ENCODE measurements at places on chromosomes 16 and 17.

GRCh38 chr17:37365589-37365988, 10.2 kb upstream of the C17orf78 start:
- no peak for DNase-seq

- DNase-seq: no peak
Measured at GRCh38 chr17:75570034-75570676, 17.4 kb upstream of the MYO15B start.

DNA sequence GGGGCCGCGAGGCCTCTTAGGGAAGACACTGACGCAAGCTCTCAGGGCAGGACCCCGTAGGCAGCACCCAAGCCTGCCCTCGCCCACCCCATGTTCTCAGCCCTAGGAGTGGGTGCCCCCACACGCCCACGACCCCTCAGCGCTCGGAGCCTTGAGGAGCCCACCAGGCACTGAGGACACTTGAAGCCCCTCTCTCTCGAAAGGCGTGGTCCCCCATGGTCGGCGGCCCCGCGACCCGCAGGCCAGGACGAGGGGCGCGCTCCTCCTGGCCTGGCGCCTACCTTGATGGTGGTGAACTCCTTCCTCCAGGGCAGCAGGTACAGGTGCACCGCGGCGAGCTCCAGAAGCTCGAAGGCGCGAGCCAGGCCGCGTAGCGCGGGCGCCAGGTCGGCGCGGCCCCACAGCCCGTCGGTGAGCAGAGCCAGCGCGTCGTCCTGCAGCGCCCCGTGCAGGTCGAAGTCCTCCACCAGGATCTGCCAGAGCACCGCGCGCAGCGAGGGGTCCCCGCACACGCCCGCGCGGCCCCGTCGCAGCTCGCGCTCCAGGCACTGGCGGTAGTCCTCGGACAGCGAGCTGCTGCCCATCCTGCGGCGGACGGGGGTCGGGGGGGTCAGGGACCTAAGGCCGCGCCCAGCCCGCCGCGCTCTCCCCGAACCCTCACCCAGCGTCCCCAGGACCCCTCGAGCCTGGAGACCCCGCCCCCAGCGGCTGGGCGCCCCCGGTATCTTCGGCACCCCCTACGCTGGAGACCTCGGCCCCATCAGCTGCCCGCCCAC, 668 bp downstream of the SPATA2L start:
- no peak for DNase-seq

DNA sequence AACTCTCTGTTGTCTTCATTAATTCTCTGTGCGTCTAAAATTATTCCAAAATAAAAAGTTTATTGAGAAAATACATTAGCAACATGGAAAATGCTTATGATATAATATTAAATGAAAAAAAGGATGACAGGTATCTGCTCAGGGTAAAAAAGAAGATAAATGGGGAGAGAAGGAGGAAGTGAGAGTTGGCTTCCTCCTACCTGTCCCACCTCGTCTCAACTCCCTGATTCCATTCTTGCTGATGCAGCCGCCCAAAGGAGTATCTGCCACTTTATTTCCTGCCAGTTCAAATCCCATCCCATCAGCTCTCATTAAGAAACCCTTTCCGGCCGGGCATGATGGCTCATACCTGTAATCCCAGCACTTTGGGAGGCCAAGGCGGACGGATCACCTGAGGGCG, 72.5 kb upstream of the ALOX12 start:
- DNase-seq: no peak

GRCh38 chr17:56186222-56186786, 33.0 kb downstream of the ANKFN1 start:
- no peak for DNase-seq

- peak; percentile 32 for DNase-seq
Measured at GRCh38 chr17:62704381-62704971, 77.0 kb downstream of the MRC2 start.

DNA sequence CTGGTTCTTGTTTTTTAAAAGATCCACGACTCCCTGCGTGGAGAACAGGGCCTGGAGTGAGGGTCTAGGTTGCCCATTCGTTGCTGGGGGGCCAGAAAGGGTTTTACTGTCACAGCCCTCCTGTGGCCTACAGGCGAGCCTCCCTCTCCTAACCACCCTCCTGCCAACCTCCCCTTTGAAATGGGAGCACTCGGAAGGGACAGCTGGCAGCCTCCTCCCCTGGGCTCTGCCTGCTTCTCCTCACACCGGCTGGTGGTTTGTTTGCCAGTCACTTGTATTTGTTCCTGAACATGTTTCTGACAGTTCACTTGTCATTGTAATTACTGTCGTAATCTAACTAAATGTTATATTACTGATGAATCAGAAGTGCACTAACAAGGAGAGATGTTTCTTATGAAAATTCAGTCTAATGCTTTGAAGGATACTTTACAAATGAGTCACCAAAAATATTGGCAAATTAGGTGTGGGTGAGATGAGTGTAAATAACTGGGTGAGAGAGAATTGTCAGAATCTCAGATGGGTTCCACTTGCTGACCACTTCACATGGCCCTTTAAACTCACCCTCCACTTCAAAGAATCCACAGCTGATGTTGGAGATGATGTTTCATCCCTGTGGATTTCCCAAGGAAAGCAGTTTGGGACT, 2.7 kb upstream of the SPPL2C start:
- DNase-seq: peak; percentile 87

- peak; percentile 86 for DNase-seq
Measured at GRCh38 chr17:7687072-7687907, at the start of gene TP53. Gene TP53, minus strand, starts transcription at chr17:7687490. Its CDS starts 10,896 bp downstream, at chr17:7676594.

- DNase-seq: no peak
Measured at GRCh38 chr17:61816538-61816937, 46.8 kb downstream of the BRIP1 start.

DNA sequence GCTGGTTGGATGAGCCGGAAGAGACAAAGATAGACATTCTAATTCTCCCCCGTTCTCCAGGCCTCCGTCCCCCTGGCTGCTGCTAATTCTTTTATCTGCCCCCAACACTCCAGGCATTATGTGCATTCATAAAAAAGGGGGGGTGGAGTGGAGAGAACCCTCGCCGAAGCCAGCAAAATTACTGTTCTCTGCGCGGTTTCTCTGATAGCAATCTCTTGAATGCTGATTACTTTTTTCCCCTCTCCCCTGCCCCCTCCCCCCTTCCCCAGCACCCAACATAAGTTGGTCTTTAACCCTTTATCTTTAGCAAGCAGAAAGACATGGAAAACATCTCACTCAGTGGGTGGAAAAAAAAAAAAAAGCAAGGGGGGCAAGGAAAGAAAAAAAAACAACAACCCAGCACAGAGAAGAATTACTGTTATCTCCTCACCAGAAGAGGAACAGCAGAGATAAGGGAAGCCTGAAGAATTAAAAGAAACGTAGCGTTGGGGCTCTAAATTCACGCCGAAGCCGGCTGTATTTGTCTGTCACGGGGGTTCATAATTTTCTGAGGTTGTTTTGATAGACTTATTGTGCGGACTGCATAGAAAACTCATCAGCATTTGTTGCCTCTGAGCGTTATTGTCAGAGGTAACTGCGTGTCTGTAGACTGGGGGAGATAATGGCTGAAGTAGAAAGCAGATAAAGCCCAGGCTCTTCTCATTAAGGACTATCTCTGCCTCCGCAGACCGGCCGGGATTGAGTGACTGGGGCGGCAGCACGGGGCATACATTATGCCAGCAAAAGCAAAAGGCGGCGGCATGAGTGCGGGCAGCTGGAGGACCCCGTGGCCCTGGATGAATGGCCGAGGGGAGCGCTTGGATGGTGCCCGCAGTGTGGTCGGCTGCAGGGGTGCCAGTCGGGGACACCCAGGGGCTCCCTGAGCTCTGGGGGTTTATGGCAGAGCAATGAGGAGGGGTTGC, 126.9 kb downstream of the MRM1 start:
- DNase-seq: no peak

GRCh38 chr16:4081047-4081446, 35.2 kb downstream of the ADCY9 start:
- no peak for DNase-seq

DNA sequence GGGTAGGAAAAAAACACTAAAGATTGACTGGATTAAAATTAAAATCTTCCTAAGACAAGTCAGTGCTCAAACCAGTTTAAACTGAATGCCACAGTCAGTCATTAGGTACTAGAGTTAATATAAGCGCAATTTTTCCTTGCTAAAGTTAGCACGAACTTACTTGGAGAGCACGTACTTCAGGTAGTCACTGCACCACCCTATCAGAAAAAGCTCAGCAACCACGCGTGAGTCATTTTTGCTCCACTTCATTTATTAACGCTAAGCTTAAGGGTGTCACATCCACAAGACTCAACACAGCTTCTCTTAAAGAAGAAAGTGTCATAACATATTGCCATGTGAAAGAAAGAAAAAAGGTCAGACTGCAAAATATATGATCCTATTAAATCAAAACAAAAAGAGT, 53.1 kb downstream of the TEX2 start:
- no peak for DNase-seq

DNA sequence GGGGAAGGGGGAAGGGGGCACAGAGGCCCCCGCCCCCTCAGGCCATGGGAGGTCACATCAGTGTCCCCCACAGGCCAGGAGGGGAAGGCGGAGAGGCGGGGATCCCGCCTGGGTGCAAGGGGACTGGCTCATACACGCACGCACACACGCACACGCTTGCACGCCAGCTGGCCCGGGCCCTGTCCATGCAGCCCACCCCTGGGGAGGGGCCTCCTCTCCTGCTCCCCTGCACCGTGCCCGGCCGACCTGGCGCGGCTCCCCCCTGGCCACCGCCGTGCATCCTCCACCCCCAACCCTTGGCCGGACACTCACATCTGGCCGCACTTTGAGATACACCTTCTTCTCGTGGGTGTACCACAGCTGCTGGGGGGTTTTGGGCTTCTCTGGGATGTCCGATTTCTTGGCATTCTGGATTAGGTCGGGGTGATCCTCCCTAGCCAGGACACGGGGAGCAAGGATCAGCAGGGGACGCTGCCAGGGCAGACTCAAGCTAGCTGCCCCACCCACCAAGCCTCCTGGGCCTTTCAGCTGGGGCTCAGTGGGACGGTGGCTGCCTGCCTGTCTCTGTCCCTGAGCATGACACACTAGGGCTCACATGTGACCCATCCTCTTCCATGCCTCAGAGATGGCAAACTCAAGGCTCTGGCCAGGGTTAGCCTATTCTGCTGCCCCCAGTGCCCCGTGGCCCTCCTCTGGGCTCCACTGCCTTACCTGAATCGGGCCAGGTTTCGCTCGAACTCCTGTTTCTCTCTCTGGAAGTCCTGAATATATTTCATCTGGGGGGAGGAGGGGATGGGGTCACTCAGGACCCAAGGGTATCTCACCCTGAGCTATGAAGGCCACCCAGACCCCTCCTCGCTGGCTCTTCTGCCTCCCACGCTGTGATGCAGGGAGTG, 6.7 kb downstream of the UBTF start:
- DNase-seq: no peak

GRCh38 chr17:73695035-73695738, 50.9 kb upstream of the SDK2 start:
- no peak for DNase-seq

- no peak for DNase-seq
Measured at GRCh38 chr16:83549316-83550182, 258.2 kb upstream of the HSBP1 start.

- DNase-seq: peak; percentile 49
Measured at GRCh38 chr17:77478899-77479298, 338.1 kb downstream of the SEC14L1 start.

DNA sequence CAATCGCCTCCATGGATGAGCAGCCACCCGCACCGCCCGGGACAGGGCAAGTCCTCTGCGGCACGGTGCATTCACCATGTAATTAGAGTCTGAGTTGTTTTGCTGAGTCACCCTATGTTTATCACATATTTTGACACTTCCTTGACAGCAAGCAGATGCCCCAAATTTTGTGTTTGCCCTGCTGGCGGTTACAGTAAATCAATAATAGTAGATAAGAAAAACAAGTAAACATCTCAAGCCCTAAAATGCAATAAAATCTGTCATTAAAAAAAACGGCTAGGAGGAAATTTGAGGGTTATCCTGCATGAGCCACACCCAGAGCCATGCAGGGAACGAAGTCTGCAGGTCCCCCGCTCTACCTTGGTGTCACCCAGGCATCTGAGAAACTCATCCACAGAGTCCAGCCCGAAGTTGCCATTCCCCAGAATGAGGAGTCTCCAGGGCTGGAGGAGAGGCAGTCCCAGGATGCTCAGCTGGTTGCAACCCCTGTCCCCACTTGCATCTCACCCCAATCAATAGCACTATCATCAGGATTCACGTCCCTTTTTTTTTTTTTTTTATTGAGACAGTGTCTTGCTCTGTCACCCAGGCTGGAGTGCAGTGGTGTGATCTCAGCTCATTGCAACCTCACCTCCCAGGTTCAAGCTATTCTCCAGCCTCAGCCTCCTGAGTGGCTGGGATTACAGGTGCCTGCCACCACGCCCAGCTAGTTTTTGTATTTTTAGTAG, 16.5 kb upstream of the ST6GALNAC1 start:
- no peak for DNase-seq

- DNase-seq: no peak
Measured at GRCh38 chr16:67734731-67735201, 15.7 kb upstream of the GFOD2 start.

DNA sequence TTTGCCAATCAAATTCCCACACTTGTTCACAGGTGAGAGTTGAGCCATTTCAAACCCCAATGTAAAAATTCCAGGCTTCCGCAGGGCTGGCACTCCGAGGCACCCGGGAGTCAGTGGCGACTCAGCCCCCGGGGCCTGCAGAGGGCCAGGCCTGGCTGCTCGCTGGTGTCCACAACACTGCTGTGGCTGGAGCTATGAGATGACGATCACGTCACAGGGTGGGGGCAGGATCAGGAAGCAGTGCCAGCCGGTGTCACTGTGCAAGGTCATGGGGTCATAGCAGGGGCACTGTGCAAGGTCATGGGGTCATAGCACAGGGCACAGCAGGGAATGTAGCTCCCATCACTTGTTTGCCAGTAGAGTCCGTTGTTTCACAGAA, 7.8 kb downstream of the VPS4A start:
- DNase-seq: no peak

GRCh38 chr17:9924735-9925191, 19.7 kb upstream of the RCVRN start:
- DNase-seq: peak; percentile 10

DNA sequence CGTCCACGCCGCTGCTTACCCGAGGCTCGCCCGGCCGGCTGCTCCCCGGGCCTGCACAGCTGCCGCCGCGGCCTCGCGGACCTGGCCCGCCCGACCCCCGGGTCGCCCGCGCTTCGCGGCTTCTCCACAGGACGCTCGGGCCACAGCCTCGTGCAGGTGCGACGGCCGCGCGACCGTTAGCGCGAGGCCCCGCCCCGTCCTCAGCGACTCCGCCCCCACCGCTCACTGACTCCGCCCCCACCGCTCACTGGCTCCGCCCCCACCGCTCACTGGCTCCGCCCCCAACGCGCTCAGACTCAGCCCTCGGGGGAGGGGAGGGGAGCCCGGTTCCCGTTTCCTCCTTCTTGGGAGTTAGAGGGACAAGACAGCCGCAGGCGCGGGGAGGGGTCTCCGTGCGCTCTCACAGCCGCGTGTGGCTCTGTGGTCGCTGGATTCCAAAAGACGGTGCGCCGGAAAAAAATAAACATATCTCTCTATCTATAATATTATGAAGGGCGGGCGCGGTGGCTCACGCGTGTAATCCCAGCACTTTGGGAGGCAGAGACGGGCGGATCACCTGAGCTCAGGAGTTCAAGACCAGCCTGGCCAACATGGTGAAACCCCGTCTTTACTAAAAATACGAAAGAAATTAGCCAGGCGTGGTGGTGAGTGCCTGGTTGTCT, at the start of gene MEIOB:
Gene MEIOB (minus strand): TSS at position 191 of the 662 bp plus-strand sequence. CDS start 3,989 bp downstream, outside the sequence.
- DNase-seq: no peak
